ENCODE measurements at places on chromosomes 7 and 10.

DNA sequence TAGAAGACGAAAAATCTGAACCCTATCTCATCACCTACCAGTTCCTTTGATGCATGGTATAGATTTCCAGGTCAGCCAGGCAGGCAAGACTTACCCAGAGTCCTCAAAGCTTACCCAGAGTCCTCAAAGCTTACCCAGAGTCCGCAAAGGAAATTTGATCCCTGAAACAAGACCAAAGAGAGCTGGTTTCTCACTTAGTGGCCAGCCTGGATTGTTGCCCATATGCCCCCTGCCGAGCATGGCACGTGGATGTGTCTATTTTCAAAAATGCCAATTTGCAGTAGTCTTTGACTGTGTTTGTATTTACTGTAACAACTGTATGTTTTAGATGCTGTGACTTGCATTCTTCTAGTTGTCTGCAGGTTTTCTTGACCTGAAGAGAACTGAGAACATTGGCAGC lies 120.2 kb upstream of the STARD3NL start:
- no peak for DNase-seq

DNA sequence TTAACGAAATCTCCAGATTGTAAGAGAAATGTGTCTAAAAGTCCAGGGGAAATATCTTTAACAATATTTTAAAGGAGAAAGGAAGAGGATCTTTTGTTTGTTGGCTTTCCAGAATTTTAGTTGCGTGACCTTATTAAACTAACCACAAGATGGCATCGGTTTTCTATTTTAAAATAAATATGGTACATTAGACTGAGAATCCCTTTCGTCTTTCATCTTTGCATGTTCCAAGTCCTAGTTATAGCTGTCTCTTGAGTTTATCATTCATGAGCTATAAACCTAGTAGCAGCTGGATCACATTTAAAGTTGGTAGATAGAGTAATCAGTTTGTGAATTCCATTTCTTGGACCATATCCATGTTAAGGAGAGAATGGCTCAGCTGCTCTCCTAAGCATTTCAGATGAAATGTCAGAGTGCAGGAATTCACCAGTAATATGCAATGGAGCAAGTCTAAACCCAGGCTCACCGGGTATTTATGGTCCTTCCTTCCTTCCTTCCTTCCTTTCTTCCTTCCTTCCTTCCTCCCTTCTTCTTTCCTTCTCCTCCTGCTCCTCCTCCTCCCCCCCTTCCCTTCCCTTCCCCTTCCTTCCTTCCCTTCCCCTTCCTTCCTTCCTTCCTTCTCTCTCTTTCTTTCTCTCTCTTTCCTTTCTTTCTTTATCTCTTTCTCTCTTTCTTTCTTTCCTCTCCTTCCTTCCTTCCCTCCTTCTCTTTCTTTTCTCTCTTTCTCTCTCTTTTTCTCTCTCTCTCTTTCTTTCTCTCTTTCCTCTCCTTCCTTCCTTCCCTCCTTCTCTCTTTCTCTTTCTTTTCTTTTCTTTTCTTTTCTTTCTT lies 57.8 kb upstream of the RAB18 start:
- DNase-seq: peak; percentile 31

DNA sequence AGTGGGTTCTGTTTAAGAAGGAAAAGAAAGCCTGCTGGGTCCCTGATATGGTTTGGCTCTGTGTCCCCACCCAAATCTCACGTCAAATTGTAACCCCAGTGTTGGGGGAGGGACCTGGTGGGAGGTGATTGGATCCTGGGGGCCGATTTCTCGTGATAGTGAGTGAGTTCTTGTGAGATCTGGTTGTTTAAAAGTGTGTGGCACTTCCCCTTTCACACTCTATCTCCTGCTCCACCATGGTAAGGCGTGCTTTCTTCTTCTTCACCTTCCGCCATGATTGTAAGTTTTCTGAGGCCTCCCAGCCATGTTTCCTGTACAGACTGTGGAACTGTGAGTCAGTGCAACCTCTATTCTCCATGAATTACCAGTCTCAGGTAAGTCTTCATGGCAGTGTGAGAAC lies 42.6 kb downstream of the INPP5A start:
- DNase-seq: no peak

DNA sequence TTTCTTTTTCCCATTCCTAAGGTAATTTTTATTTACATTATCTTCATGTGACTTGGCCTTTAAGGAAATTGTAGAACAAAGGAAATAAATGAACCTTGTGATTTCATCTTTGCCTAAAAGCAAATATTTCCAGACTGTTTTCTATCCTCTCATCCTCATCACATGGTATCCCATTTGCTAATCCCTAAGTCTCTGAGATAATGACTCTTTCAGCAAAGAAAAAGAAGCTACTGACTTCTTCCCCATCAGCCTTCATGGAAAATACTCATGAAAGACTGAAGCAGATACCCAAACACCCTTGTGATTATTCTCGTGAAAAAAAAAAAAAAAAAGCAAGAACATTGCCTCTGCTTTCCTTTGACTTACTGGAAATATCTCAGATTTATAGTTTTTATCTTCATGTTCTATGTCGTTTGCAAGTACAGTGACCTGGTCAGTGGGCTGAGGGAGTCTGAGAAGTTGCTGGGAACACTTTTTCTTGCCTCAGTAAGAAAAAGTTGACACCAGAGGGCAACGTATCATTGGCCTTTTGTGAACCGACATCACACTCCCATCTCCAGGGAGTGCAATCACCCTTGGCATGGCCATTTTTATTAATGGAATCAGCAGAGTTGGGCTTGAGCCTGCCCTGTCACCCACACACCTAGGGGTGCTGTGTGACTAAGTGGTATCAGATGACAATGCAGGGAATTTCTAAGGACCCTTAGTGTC lies 246.0 kb upstream of the KMT2E start:
- DNase-seq: no peak

DNA sequence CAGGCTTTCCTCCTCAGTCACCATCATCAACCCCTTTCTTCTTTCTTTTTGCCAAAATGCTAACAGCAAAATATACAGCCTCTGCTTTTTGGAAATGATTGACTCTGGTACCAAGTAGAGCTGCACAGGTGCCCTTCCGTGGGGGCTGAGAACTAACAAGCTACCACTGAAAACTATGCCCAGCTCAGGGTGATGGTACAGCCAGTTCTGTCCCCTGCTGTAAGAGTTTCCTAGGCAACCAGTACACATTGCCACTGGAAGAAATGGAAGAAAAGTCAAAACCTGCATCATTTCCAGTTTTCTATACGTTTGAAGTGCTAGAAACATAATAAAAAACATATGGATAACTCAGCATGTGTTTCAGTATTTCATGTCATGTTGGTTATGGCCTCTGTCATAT lies 297.5 kb downstream of the PRKG1 start:
- DNase-seq: no peak

DNA sequence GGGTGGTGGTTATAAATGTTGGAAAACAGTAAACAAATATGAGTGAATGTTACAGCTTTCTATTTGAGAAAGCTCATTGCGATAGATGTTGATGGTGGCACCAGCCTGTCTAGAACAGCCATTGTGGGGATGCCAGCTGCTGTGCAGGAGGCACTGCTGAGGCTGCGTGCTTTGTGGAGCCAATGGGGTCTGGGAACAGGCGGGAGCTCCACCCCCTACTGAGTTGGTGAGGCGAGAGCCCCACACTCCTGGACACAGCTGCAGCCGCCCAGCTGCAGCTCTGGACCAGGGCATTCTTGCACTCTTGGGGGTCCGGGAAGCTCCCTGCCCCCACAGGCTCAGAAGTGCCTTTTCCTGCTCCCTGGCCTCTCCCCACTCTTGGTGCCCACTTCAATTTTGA lies 1147.1 kb upstream of the LRRTM3 start:
- DNase-seq: no peak

DNA sequence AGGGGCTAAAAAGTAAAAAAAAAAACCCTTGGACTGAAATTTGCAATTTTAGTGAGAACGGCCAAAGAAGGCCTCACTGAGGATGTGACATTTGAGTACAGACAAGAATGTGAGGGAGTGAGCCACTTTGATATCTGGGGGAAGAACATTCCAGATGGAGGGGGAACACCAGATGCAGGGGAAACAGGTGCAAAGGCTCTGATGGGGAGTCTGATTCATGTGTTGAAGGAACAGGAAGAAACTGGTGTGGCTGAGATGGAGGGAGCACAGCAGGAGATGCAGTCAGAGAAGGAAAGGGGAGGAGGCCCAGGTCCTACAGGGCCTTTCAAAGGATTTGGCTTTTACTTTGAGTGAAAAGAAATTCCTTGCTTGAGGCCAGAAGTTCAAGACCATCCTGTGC lies 615.7 kb upstream of the NRP1 start:
- no peak for DNase-seq

DNA sequence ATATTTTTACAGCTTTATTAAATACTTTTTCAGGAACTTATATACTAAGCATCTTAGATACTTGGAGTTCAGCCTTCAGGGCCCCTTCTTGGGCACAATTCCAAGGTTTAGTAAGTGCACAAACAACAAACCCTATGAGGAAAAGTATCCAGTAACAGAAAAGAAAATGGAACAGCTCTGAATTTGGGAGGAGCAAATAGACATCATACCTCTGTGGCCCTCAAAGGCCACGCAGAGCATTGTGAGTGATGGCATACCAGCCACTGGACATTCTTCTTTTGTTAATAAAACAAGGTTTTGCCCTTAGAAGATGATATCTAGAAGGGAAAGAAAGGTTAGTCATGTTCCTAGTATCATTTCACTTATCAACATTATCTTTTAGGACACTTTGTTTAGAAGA lies 46.0 kb downstream of the ST7 start:
- no peak for DNase-seq

GRCh38 chr7:108589199-108589598 lies 19.5 kb downstream of the DNAJB9 start:
- no peak for DNase-seq

DNA sequence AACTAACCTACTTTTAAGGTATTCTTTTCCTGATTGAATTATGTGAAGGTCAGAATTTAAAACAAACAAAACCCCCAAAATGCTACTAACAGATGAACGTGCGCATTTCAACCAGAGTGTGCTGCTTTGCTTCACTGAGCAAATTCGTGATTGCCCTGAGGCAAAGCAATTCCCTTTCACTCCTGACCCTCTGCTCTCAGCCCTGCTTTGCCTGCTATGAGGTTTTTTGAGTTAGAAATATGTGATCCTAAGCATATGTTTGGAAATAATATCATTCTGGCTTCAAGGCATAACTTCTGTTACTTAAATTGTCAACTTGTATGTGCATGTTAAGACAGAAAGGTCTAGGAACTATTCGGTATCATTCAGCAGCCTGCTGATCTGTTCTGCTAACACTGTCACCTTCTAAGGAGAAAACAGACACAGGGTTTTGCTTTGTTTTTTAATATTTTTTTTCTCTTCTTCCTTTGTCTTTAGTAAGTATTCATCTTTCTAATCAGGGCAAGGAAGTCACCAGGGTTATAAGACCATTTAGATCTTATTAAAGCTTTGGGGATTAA lies 124.2 kb downstream of the GNAT3 start:
- no peak for DNase-seq

- no peak for DNase-seq
Observed at GRCh38 chr7:125119559-125120115, 190.0 kb upstream of the POT1 start.

DNA sequence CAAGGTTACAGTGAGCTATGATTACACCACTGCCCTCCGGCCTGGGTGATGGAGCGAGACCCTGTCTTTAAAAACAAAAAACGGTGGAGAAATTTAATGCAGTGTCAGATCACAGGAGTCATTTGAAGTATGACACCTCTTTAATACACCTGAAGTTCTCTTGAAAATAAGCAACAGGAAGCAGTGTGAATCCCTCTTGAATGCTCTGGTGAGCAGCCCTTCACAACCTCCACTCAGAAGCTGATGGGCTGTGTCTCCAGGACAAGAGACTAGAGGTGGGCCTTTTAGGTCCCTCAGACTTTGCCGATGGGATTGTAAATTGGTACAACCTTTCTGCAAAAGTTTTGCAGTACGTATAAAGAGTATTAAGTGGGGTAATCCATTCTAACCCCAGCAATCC lies 50.1 kb downstream of the CYP26A1 start:
- DNase-seq: no peak

GRCh38 chr7:1694611-1695511 lies 24.8 kb downstream of the ELFN1 start:
- DNase-seq: no peak

GRCh38 chr10:122363722-122364463 lies 10.6 kb upstream of the PLEKHA1 start:
- no peak for DNase-seq

DNA sequence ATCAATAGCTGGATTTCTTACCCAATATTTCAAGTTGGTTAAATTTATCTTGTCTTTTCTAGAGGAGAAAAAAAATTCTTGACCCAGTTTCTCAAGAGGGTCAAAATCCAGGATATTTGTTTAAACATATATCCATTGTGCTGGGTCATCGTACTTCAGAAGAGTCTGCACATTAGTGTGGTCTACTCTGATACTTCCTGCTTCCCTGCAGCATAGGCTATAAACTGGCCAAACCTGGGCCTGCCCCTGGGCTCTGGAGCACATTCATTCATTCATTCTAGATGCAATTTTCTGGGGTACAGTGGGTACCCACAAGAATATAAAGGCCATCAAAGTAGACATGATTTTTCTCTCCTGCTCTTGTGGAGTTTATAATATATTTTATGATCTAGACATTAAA lies 142.1 kb upstream of the WNT16 start:
- no peak for DNase-seq

DNA sequence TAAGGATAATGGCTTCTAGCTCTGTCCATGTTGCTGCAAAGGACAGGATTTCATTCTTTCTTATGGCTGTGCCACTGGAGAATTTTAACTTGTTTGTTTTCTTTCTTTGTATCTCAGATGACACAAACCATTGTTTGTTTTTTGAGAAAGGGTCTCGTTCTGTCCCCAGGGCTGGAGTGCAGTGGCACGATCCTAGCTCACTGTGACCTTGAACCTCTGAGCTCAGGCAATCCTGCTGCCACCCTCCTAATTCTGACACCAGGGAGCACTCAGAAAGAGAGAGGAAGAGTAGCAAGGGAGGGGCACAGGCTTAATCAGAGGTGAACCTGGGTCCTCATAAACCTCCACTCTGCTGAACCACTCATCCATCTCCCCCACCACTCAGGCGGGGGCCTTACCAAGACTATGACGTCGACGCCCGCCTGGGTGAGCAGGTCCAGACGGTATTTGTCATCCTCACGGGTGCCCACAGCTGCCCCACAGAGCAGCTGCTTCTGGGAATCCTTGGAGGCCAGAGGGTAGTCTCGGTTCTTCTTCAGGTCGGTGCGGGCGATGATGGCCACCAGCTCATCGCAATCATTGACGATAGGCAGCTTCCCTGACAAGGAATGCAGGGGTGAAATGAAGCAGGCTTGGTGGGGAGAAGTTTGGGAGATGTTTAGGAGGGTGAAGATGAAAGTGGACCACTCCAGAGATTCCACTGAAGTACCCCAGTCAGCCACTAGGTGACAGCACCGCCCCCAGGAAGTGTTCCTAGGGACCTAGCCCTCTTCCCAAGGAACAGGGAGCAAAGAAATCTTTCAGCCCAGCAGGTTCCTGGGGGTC lies 11.6 kb downstream of the IMPDH1 start:
- peak; percentile 74 for DNase-seq

GRCh38 chr7:142478479-142479220 lies 220.8 kb upstream of the PRSS58 start:
- DNase-seq: peak; percentile 61
